ENCODE measurements at places on chromosomes 11 and 22.

- no peak for DNase-seq
Measured at GRCh38 chr11:31442086-31442485, 67.3 kb downstream of the IMMP1L start.

- no peak for DNase-seq
Measured at GRCh38 chr11:73394416-73395296, 18.5 kb downstream of the RELT start.

- DNase-seq = no peak
Measured at GRCh38 chr22:50544746-50545253, 899 bp upstream of the KLHDC7B start.

- no peak for DNase-seq
Measured at GRCh38 chr11:78685156-78685555, 110.5 kb upstream of the NARS2 start.

GRCh38 chr22:27671413-27671935, 130.1 kb downstream of the MN1 start:
- DNase-seq = no peak

- no peak for DNase-seq
Measured at GRCh38 chr22:20178075-20178914, 27.4 kb upstream of the CCDC188 start.

- DNase-seq = no peak
Measured at GRCh38 chr11:77705195-77705875, 67.7 kb upstream of the CLNS1A start.

DNA sequence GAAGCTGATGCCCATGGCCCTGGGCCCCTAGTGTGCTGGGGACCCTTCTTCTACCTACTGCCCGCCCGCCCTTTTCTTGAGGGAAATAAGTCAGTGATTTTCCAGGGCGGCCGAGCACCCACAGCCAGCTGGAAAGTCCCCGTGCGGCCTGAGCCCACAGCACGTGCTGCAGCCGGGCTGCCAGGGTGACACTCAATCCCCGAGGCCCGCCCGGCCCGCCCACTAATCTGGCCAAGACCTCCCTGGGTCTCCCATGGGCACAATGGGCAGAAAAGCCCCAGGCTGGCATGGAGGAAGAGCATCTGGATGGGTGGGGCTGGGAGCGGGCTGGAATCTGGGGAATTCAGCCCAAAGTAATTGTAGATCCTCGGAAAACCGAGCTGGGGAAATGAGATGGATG, 24.8 kb downstream of the WNT7B start:
- no peak for DNase-seq

- no peak for DNase-seq
Measured at GRCh38 chr11:75593286-75593915, 31.3 kb downstream of the SERPINH1 start.

- no peak for DNase-seq
Measured at GRCh38 chr11:10392095-10393079, 62.7 kb upstream of the AMPD3 start.

DNA sequence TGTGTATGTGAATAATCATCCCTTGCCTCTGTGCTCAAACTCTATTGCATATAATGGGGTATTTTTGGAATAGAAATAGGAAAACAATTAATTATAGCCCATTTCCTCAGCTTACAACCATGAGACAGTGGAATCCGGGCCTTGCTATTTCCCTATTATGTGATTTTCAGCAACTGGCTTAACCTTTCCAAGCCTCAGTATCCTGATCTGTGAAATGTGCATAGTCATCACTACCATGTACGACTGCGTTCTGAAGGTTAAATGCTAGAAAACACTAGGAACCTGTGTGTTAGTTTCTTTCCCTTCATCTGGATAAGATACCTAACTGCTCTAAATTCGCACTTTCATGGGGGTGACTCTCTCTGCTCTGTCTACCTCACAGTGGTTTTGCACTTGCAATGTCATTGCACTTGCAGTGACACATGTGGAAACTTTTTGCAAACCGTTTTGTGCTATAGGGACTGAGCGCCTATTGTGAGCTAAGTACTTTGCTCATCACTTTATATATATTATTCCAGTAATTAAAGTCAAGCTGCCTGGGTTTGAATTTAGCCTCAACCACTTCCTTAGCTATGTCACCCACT, 48.3 kb downstream of the IRAG1 start:
- DNase-seq = no peak

DNA sequence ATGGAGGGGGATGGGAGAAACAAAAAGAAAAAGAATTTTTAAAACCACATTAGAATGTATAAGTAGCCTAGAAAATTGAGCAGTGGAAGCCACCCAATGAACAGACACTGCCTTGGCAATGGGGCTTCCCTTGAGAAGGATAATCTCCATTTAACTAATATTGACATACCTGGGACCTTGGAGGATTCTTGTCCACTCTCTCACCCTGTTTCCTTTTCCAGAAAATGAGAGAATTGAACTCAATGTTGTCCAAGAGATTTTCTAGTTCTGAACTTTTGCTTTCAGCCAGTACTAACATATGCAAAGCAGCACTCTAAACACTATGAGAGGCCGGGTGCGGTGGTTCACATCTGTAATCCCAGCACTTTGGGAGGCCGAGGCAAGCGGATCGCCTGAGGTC, 524 bp downstream of the MS4A8 start:
- DNase-seq = no peak

- no peak for DNase-seq
Measured at GRCh38 chr22:27783436-27784119, 18.0 kb downstream of the MN1 start.
